ENCODE measurements at places on chromosomes 11 and 22.

- no peak for DNase-seq
Measured at GRCh38 chr11:105429096-105429910, 180.6 kb upstream of the GRIA4 start.

- DNase-seq, result no peak
Measured at GRCh38 chr11:34962034-34962433, 45.6 kb downstream of the PDHX start.

DNA sequence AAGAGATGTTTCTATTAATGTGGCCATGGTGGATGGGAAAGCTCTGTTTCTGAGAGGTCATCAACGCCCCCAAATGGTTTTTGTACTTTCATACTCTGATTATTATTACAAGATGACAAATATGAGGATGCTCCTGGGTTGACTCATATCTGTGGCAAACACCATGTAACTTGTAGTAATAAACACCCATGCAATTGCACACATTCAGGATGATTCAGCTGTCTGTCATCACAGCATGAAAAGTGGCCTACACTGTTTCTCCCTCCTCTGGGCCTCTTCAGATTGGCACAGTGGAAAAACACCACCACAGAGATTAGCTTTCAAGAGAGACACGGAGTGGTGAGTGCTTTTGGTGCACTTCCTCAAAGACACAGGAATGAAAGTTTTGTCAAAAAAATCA, 85.4 kb downstream of the MTNR1B start:
- peak; percentile 71 for DNase-seq

DNA sequence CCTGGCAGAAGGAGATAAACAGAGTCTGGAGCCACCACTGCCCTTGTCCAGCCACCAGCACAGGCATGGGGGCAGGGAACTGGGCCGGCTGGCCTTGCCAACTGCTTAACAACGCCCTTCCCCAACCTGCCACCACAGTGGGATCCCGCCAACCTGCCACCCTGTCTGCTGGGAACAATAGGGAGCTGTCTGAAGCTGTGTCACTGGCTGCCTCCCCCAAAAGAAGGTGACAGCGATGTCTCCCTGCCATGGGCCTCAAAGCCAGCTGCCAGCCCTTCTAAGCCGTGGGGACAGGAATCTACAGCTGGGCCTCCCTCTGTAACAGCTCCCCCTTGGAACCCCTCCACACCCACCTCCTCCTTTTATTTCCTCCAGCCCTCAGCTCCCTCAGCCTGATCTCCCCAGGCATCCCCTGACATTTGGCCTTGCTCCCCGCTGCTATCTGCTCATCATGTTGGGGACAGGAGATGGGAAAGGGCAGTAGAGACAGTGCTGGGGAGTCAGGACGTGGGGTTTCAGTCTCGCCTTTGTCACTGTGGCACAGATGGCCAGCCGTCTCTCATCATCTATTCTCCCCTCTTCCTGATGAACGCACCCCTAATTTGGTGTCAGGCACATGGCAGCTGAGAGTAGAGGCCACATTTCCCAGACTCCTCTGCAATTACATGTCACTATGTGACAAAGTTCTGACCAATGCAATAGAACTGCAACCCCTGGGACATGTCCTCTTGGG, 51.3 kb upstream of the PRDM11 start:
- no peak for DNase-seq

- DNase-seq, result no peak
Measured at GRCh38 chr11:96315476-96315875, 27.5 kb downstream of the MAML2 start.

DNA sequence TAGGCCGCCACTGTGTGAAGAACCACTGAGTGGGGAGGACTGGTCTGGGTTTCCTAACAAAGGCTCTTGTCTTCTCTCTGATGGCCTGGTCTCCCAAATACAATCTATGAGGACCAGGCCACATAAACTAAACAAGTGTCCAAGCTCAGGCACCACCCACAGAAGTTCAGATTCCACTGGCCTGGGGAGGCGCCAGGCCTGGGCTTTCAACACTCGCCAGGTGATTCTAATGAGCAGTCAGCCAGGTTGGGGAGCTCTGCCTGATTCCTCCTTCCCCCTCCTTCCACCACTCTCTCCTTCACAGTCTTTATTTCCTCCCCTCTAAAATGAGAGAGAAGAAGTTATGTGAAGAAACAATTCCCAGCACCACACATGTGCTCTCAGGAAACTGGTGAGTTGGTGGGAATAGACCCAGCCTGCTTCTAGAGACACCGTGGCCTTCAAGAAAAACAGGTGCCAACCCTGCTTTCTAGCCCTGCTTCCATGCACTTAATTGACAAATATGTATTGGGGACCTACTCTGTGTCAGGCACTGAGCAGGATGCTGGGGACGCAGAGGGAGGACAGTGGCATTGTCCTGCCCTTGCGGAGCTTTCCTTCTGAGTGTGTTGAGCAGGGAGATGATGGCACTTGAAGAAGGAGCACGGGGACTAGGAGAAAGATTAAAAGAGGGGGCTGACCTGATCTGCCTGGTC, 242.5 kb downstream of the TENM4 start:
- no peak for DNase-seq

GRCh38 chr11:113019711-113020110, 58.5 kb downstream of the NCAM1 start:
- DNase-seq, result no peak

DNA sequence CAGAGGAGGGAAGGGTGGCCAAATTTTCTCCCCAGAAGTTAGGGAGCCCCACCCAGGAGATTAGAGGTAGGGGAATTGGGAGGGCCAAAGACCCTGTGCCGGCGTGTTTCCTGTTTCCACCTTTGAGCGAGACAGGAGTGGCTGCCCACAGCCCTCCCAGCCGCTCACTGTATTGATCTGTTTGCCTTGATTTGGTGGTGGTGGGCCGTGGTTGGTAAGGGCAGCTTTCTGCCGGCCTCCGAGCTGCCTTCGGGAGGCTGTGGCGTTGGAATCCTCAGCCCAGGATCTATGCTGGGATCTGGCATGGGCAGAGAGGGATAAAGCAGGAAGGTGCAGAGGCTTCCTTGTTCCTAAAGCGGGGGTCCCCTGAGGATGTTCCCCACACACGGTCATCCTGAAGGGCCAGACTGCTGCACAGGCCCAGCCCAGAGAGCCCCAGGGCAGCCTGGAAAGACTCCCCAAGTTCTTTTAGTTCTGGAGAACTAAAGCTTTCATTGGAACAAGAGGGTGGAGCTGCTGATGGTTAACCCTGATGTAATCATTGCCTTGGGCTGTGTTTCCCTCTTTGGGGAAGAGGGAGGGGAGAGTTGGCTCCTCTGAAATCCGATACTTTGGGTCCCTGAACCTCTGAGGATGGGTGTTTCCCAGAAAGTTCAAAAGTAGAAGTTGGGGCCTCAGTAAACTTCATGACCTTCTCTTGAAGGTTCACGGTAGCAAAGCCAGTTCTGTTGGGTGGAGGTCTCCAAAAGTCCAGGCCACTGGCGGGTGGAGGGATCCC, 7.2 kb downstream of the FAM83F start:
- DNase-seq, result no peak

DNA sequence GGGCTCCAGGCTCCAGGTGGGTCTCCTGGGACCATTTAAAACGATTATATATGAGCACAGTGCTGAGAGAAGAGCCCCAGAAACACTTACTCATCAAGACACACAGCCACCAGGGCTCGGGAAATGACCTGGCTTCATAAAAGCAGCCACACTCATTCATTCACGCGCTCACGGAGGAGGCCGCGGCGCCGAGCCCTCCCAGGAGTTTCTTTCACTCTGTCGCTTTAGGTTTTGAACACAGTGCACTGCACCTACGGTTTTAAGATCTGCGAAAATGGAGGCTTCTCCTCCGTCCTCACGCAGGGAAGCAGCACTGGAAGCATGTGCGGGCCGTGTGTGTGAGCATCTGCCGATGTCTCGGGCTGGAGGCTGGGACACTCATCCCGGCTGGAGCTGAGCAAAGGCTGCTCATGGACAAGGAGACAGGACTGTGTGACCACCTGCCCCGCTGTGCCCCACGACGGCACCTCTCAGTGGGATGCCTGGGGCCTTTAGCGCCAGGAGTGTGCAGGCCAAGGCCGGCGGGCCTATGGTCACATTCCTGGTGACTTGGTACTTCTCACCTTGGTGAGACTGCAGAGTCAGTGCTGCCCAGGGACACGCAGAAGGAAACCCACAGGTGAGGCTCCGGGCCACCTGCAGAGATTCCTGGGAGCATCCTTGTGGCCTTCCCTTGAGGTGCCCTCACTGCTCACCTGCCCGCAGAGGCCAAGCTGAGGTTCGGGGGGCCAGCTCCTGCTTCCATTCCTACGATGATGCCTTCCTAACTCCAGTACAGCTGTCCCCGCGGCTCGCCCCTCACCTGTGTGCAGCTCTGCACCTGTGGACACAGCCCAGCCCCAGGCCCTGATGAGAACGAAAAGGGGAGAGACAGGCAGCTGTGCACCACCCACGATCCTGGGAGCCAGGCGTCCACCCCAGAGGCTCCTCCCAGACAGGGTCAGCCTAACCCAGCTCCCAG, 872.0 kb downstream of the BRD1 start:
- DNase-seq, result no peak

DNA sequence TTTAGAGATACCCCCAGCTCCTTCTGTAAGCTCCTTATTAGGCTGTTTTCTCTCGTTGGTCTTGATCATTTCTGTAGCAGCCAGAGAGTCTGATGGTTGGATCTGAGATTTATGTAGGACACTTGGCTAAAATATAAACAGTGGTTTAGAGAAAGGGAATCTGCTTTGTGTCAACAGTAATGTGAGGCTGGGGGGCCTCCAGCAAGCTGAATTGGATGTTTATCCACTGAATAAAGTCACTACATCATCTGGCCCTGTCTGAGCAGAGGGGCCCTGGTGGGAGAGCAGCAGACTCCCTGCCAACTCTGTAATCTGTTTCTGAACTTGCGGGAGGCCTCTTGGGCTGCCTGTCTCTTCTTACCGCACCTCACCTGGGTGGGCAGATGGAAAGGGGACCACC, 328.5 kb upstream of the PLET1 start:
- DNase-seq, result no peak

DNA sequence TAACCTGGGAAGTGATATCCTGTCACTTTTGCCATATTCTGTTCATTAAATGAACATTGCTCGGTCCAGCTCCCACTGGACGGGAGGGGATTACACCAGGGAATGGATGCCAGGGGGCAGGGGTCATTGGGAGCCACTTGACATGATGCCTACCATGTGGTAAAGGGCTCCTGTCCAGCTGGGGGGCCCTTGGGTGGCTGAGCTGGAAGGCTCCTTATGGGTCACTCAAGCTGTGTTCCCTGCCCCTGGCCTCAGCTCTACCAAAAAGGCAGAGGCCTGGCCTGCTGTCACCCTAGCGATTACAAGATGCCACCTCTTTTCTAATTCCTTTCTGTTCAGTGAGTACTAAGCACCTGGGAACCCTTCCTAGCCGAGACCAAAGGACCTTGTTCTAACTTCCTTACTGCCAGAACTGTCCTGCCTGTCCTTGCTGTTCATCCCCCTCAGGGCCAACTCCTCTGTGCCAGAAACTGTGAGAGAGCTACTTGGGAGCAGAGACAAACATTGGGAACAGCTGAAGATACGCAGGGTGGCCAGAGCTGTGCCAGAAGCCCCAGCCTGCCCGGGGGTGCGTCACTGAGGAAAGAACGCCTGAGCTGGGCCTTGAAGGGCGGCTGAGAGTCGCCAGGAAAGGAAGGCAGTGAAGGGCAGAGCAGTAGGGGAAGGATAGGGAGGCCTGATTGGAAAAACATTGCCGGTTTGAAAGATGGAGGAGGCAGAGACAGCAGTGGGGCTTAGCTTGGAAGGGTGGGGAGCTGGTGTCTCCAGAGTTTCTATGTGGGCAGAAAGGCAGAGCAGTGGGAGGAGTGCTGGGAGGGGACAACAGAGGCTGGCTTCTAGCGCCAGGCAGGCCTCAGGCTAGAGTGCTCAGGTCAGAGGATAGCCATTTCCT, 12.7 kb upstream of the UVRAG start:
- DNase-seq, result no peak

- DNase-seq, result no peak
Measured at GRCh38 chr11:118233377-118233776, 8.6 kb upstream of the JAML start.

GRCh38 chr22:24432059-24432853, 4.9 kb downstream of the ADORA2A start:
- peak; percentile 32 for DNase-seq

DNA sequence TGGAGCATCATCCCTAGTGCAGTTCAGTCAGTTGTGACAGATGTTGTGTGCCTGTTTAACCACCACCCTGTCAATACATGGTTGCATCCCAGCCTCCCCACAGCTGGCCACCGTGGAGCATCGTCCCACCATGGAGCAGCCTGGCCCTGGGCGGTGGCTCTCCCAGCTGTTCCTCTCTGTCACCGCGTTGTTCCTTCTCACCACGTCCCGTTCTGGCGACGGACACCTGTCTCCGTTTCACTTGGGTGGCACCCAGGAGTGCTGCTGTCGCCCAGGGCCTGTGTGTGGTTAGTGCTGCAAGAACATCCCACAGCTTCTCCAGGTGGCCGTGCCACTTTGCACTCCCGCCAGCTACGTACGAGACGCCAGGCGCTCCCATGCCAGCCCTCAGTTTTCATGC, 26.5 kb downstream of the MUC6 start:
- DNase-seq, result no peak

DNA sequence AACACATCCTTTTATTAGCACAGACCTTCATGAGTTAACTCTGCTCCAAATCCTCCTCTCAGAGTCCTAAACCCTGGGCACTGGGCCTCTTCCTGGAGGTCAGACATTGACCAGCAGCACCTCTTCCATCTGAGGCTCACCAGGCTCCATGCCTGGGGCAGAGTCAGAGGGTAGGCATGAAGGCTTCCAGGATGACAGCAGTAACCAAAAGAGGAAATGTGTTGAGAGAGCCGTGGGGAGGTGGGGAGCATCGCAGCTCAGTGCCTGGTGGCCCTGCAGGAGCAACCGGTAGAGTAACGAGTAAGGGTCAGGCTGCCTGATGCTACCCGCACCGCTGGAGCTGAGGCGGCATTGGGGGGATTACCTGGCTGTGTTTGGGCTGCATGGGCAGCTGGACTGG, 9.4 kb upstream of the NAV2 start:
- no peak for DNase-seq

GRCh38 chr11:27427183-27427980, 45.2 kb downstream of the LGR4 start:
- DNase-seq, result no peak

- DNase-seq, result no peak
Measured at GRCh38 chr22:34866495-34867131, 199.3 kb upstream of the ISX start.

DNA sequence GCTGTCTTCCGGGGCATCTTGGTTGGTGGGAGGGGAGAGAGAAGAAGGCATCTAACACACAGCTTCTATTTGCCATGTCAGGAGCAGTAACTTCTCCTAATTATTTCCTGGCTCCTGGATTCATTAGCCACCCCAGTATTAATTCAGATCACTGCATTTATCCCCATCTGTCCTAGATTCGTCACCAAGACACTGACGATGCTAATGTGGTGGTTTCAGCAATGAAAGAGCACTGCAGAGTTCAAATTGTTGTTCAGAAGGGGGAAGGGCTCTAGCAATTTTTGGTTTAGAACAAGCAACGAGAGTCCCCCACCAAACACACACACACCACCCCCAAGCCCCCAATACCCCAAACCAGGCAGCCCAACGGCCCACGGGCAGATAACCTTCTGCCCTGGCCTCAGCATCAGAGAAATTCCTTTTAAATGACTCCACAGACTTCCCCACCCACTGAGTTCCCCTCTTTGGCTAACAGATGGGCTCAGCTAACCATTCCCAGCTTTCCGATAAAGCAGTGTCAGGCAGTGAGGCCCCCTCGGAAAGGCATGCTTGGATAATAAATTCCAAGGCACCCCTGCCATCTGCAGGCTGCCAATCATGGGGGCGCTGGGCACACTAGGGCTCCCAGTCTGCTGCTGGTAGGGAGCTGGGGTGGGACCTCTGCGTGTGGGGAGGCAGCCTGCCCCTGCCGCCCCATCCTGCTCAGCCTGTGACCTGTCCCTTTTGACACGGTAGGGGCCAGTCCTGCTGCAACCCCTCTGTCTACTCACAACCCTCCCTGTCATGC, 453.5 kb downstream of the MIAT start:
- no peak for DNase-seq
